HTR-8/SVneo (cell line): ENCODE measurements at places on chromosomes 7 and 10.
A peak's percentile ranks its signal among the peaks of the same experiment; 100 is the strongest.

- DNase-seq = no peak
Measured at GRCh38 chr10:76950354-76950753, 687.3 kb downstream of the KCNMA1 start.

DNA sequence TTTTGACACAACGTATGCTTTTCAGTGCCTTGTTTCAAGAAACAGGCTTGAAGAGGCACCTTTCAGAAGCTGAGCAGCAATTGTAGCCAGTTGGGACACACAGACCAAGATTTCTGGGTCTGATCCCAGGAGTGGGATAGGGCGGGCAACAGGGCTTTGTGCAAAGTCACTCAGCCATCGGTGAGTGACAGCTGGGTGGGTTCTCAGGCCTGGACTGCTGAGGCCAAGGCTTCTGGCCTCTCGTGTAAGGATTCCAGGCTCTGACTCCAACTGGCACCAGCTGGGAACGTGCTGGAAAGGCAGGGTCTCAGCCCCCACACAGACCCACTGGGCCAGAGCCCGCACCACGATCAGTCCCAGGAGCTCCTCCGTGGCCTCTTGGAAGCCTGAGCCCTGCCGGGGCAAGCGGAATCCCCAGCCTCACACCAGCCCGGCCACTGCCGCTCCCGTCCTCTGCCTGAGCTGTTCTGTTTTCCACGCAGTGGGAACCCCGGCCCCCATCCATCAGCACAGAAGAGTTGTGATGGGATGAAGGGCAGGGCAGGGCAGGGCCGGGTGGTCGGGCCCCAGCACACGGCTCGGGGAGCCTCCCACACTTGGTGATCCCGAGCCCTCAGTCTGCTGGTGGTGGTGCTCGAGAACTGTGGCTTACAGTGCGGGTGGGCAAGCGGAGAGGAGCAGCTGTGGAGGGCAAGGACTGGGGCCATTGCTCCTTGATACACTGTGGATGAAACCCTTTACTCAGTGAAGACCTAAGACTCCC lies 46.8 kb downstream of the VIPR2 start:
- DNase-seq = no peak

DNA sequence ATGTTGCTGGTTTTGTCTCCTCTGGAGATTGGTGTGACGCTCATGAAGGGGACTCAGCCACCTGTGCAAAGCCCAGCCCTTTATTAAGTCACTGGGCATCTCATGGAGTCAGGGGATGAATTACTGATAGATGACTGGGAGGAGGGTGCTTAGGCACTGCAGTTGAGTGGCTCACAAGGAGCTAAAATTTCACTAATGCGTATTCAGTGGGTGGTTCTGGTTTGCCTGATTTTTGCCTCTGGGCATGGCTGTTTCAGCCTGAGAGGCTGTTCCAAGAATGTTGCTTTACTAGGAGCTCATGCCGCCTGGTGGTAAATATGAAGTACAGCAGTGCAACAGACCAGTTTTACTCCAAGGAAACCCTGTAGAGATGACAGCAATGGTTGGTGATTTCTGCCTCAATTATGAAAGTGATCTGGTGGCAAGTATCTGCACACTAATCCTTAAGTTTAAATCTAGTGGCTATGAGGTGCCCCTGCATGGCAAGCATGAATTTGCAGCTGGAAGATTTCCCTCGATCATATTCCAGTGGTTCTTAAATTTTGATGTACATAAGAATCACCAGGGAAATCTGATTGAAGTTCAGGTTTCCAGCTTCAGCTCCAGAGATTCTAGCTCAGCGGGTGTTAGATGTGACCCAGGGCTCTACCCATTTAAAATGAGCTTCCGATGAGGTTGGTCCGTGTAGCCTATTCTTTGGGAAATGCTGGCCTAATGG lies 19.9 kb downstream of the ACTA2 start:
- peak; percentile 71 for DNase-seq

- DNase-seq = peak; percentile 15
Measured at GRCh38 chr7:66930341-66930740, 9.3 kb downstream of the TMEM248 start.

DNA sequence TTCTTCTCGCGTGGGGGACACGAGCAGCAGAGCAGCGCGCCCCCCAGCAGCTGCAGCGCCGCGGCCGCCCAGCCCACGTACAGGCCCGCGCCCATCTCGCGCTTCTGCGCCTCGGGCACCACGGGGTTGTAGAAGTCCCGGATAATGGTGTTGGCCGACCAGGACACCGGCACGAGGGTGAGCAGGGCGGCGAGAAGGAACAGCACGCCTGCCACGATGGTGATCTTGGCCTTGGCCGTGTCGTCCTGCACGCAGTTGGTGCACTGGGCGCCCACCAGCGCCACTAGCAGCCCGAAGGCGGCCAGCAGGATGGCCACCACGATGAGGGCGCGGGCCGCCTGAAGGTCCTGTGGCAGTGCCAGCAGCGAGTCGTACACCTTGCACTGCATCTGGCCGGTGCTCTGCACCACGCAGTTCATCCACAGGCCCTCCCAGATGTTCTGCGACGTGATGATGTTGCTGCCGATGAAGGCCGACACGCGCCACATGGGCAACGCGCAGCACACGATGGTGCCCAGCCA lies 529 bp downstream of the CLDN3 start:
- DNase-seq = no peak

- peak; percentile 52 for DNase-seq
Measured at GRCh38 chr10:93752761-93753160, 5.0 kb upstream of the LGI1 start.
